ENCODE measurements at places on chromosomes 16 and 17.

DNA sequence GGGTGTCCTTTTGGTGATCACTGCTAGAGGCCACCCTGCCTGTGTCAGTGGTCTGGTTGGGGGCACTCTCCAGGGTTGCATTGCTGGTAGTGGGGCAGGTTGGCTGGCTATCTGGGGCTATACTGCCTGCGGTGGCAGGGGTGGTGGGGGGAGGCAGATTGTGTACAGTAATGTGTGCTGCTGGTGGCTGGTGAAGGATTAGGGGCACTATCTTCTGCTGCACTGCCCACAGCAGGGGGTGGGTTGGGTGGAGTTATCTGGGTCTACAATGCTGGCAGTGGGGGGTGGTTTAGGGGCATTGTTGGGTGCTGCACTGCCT lies 204.0 kb upstream of the WSB1 start:
- no peak for DNase-seq

- no peak for DNase-seq
Observed at GRCh38 chr17:2943981-2944380, 119.4 kb downstream of the OR1D5 start.

- peak; percentile 48 for DNase-seq
Observed at GRCh38 chr16:12449795-12450194, 353.9 kb downstream of the CPPED1 start.

- DNase-seq = no peak
Observed at GRCh38 chr16:57730771-57731730, 4.5 kb upstream of the KATNB1 start.

DNA sequence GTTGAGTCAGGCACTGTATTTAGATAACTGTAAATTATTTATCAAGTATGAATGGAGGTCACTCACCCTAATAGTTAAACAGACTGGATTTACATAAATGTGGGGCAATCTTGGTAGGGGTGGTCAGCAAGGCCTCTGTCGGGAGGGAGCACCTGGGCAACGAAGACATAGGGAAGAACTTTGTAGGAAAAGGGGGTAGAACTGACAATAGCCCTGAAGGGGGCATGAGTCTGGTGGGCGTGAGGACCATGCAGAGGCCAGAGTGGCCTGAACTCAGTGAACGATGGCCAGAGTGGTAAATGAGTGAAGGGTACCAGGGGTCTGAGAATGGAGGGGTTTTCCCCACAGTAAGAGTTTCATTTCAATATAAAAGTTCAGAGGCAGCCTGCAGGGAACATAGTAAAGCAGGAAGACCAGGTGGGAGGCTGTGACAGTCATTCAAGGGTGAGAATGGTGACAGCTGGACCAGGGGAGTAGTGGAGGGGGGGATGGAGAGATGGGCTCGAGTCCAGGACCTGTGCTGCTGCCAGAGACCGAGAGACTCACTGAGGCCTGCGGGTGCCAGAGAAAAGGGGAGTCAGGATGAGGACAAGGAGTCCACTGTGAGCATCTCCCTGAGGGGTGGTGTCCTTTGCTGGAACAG lies 2.9 kb downstream of the C17orf67 start:
- no peak for DNase-seq

GRCh38 chr17:78130090-78130436 lies 508 bp upstream of the TMC8 start:
- no peak for DNase-seq
